ENCODE measurements at places on chromosomes 1 and 21. TPM values are rescaled to one million over a fixed set of nuclear protein-coding genes. Genes with fewer than 3 reads are reported as not detected.

TCHH gene
- total RNA-seq: 0.30 TPM

DNA sequence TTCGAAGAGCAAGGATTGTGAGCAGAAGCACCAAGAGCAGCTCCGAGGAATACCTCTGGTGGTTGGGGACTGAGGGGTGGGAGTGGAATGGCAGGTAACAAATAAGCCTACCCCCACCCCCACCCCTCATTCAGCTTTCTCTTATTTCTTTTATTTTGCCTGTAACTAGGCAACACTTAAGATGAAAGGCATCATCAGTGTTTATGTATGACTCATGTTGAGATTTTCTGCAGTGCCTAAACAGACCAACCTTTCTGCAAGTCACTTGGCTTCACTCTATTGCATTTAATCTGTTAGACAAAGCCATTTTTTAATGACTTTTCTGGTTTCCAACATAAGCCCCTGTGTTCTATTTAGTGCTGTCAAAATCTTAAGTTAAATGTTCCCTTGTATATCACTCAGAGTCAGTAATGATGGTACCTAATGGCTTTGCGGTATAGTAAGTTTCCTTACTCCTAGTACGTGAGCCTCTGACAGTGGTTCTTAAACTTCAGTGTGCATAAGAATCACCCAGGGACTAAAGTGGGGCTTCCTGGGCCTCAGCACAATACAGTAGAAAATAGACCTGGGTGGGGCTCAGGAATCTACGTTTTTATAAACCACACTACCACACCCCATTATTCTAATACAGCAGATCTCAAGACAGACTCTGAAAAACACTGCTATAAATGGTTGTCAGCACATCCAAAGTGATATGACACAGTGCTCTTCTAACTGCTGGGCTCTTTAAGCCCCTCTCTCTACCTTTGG, 19.9 kb downstream of the CASQ2 start:
- H3K4me1 ChIP-seq: no peaks in the 10 kb centered on the region
- H3K27ac ChIP-seq: no peak overlapping the region
- no peaks in the 10 kb centered on the region for H3K36me3 ChIP-seq
- peaks cover 8% of the 10 kb centered on the region for H3K27me3 ChIP-seq

- DNase-seq: no peak
- H3K4me3 ChIP-seq: no peak overlapping the region
- H3K27ac ChIP-seq: no peak overlapping the region
- no peaks in the 10 kb centered on the region for H3K36me3 ChIP-seq
Measured at GRCh38 chr1:183070923-183071618, 47.9 kb downstream of the LAMC1 start.

DNA sequence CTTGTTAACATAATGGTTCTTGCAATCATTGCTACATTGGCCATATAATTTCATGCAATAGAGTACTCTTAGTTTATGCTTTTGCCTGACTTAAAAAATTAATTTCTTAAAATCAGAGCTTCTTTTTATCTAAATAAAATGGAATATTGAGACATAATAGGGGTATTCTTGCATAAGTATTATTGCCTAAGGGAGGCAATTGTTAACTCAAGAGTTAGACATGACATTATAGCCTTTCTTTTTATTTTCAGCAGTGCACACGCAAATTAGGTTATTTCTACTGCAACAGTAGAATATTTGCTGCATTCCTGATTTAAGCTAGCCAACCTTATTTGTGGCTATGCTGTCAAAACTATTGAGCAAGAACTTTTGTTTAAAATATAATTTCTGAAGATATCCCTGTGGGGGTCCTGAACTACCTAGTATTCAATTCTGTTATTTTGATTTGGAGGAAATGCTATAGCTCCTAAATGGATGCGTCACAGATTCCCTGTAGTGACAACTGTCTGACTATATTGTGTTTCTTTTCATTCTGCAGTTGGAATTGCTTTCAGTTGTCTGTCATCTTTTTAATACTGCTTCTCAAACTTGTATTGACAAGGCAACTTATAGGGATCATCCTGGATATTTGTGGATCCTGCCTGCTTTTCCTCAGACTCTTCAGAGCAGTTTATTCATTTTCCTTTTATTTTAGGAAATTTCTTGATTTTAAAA, 211.0 kb downstream of the PATJ start:
- H3K4me1 ChIP-seq: no peaks in the 10 kb centered on the region
- H3K4me3 ChIP-seq: no peak overlapping the region
- no peak overlapping the region for H3K27ac ChIP-seq
- no peak for DNase-seq
- H3K36me3 ChIP-seq: no peaks in the 10 kb centered on the region

DNA sequence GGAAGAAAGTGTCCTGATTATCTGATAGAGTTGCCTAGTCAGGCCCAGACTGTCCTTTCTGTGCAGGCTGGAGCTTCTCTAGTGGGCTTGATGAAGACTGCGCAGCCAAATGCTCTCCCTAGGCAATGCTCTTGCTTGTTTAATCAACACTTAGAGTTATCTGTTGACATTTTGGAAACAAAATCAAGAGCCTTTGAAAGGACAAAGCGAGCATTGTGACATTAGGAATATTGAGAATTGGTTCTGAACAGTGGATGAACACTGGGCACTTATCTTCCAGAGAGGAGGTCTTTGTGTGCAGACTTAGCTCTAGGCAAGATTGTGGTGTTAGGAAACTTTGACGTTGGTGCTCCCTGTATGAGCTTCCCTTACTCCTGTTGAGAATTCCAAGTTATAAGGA, 94.5 kb downstream of the DNTTIP2 start:
- H3K27ac ChIP-seq: no peak overlapping the region
- H3K36me3 ChIP-seq: no peaks in the 10 kb centered on the region
- no peaks in the 10 kb centered on the region for H3K4me1 ChIP-seq
- DNase-seq: no peak
- H3K4me3 ChIP-seq: no peak overlapping the region

- H3K36me3 ChIP-seq: no peaks in the 10 kb centered on the region
- no peak overlapping the region for H3K4me3 ChIP-seq
- no peak for DNase-seq
Measured at GRCh38 chr1:21379571-21379970, 60.4 kb upstream of the NBPF3 start.

- H3K27me3 ChIP-seq: no peaks in the 10 kb centered on the region
- peak overlapping the region; percentile 31 for H3K27ac ChIP-seq
- no peaks in the 10 kb centered on the region for H3K4me1 ChIP-seq
- H3K4me3 ChIP-seq: no peak overlapping the region
- DNase-seq: peak; percentile 50
Measured at GRCh38 chr21:42171091-42172053, 47.6 kb upstream of the ABCG1 start.

- H3K36me3 ChIP-seq: no peaks in the 10 kb centered on the region
- peaks cover 6% of the 10 kb centered on the region for H3K27me3 ChIP-seq
- H3K4me3 ChIP-seq: no peak overlapping the region
- H3K27ac ChIP-seq: no peak overlapping the region
- no peak for DNase-seq
Measured at GRCh38 chr1:36894824-36895223, 139.5 kb downstream of the GRIK3 start.

GRCh38 chr1:84997667-84998600, 1.0 kb upstream of the MCOLN2 start:
- no peaks in the 10 kb centered on the region for H3K4me1 ChIP-seq
- H3K4me3 ChIP-seq: peak overlapping the region; percentile 65
- no peaks in the 10 kb centered on the region for H3K36me3 ChIP-seq
- DNase-seq: peak; percentile 25
- H3K27ac ChIP-seq: no peak overlapping the region
- no peaks in the 10 kb centered on the region for H3K27me3 ChIP-seq
